ENCODE measurements at places on chromosomes 3 and 15.

- DNase-seq = no peak
Measured at GRCh38 chr15:73873889-73874511, 636 bp downstream of the TBC1D21 start.

DNA sequence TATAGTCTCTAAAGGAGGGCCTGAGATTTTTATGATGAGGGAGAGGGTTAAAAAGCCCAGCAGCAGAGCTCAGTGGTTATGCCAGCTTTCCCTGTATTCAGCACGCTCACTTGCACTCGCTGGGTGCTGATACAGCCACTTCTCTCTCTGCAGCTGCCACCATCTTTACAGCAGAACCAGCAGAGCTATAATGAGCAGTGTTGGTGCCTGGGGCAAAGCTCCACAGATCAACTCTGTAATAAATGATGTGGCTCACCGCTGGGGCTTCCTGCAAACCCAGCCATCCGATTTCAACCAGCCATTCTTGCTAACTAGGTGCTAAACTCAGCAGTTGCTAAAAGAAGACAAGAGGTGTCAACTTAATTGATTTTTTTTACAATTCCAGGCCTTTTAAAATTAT is 48.0 kb downstream of the ARNT2 start:
- DNase-seq = no peak

DNA sequence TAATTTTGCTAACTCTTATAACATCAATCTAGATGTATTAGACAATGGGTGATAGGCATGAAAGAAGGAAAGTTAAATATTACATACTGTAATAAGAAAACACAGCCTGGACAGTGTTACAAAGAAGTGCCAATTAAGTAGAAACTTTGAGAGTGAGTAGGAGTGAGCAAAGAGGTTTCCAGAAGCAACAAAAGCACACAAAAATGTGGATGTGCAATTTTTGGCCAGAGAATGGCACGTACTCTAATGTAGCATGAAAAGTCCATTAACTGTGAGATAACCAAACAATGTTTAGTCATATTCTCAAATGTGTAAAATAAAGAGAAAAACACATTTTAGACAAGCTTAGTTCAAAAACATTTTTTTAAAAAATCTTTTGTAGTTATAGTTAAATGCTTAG is 567.3 kb downstream of the ROBO1 start:
- DNase-seq = no peak

DNA sequence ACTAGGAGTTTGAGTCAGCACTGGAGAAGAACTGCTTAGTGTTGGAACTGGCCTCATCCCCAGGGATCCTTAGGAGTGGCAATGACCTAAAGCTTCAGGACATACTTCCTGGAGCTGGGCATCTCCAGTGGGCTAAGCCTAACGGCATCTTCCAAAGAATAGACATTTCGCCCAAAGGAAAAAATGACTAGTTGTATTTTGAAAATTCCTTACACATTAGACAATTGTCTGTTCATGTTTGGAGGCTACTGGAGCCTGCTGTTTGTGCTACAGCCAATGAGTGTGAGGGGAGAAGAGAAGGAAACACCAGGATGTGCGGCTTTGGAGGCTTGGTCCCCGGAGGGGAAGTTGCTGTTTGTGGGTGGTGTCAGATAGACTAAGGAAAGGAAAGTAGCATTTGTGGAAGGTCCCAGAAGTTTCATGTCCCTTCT is 77.6 kb downstream of the POLR2M start:
- no peak for DNase-seq

GRCh38 chr15:53739651-53740050 is 19.8 kb downstream of the WDR72 start:
- DNase-seq = no peak

- no peak for DNase-seq
Measured at GRCh38 chr3:132788301-132788671, 66.1 kb upstream of the NPHP3 start.

DNA sequence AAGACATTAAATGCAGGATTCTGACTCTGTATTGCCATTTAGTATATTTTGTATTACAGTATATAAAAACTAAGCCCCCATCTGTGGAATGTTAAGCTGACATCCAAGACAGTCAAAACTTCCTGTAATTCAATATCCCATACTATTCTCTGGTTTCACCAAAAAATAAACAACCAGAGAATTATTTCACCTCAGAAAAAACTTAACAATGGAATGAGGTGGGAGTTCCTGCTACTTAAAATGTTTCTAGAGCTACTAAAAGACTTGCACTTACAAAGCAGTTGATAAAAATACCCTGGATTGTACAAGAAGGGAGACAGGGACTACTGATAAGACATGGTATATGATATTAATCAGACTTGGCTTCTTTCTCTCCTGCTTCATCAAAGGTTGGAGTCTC is 8.3 kb downstream of the ARL13B start:
- DNase-seq = no peak

GRCh38 chr15:81901319-81901718 is 144.5 kb downstream of the MEX3B start:
- no peak for DNase-seq
